HCT116 (cell line): ENCODE measurements at places on chromosomes 13 and 19.
A peak's percentile ranks its signal among the peaks of the same experiment; 100 is the strongest.

- DNase-seq = no peak
These were observed 10.9 kb upstream of the RCBTB1 start for GRCh38 chr13:49596221-49596620.

- no peak for DNase-seq
These were observed 492.6 kb downstream of the RFC3 start for GRCh38 chr13:34310539-34310938.

- no peak for DNase-seq
These were observed 8.2 kb upstream of the SERTM1 start for GRCh38 chr13:36665630-36666029.

DNA sequence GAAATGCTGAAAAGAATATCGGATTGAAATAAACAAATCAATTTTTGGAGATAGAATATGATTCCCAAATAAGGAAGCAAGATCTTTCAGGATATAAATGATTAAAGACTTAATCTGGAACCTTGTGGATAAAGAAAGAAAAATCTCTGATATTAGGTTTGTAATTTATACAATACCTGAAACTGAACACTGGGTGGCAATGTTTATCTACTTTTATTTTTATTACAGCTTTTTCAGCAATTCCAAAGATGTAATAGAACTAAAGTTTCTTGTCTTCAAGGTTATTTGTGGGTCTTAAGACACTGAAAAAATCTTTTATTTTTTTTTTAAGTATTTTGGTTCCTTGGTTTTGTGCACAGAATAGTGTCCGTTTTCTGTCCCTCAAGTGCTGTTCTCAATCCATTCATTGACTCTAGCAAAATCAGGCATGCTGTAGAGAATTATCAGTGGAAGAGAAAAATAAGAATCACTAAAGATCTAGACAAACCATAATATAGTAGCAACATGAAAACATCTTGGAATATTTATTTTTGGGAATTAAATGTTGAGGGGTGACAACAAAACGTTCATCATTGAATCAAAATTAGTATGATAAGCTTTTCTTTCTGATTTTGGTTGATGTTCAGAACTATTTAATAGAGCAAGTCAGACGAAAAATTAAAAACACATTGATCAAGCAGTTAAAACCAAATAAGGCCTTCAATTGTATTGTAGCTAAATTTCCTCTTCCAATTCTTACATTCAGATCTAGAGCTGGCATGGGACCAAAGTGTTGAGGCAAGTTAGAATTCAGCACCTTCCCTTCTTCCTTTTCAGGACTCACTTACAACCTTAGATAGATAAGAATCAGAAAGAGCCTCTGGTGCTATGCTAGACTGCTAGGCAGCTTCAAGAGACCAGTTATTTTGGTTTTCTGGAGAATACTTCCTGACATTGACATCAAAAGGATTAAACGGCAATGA is 704.4 kb upstream of the PCDH20 start:
- DNase-seq = peak; percentile 10

- DNase-seq = no peak
These were observed 797.2 kb upstream of the PCDH9 start for GRCh38 chr13:68027306-68027705.

DNA sequence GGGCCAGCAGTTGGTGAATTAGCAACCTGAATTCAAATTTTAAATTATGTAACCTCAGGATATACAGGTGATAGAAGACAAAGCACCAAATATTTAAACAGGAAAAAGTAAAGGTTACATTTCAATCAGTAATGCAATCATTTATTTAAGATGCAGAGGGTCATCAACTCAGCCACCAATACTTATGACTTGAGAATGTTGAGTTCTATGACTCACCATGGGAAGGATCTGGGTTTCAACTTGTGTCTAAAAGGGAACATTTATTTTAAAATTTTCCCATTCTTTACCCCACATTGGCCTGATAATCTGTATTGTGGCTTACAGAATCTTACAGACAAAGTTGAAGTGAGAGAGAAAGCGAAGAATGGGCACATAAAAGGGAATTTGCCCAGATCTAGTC is 418.0 kb downstream of the NDFIP2 start:
- no peak for DNase-seq

DNA sequence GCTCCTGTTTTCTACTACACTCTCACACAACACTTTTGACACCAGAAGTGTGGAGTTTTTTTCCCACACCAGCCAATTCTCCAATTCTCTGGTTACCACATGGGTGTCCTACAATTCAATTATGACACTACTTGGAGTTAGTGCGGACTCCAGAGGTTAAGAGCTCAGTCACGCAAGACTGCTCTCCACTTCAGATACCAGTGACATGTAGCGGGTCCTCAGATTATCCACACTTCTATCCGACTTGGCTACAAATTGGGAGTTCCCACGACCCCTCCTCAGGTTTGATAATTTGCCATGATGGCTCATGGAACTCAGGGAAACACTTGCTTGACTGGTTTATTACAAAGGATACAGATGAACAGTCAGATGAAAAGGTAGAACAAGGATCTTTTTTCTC is 32.9 kb downstream of the PAN3 start:
- no peak for DNase-seq

DNA sequence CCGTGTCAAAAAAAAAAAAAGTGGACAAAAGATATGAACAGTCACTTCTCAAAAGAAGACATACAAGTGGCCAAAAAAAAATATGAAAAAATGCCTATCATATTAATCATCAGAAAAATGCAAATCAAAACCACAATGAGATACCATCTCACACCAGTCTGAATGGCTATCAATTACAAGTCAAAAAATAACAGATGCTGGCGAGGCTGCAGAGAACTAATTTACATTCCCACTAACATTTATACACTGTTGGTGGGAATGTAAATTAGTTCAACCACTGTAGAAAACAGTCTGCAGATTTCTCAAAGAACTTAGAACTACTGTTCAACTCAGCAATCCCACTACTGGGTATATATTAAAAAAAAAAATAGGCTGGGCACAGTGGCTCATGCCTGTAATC is 26.5 kb upstream of the FOXO1 start:
- DNase-seq = no peak
